ENCODE measurements at places on chromosomes 5 and 9. TPM values are rescaled to one million over a fixed set of nuclear protein-coding genes. Genes with fewer than 3 reads are reported as not detected.

- H3K36me3 ChIP-seq = no peaks in the 10 kb centered on the region
- H3K27me3 ChIP-seq = peaks cover 12% of the 10 kb centered on the region
- no peaks in the 10 kb centered on the region for H3K4me1 ChIP-seq
- no peak overlapping the region for H3K27ac ChIP-seq
Measured at GRCh38 chr9:87641067-87641466, 84.9 kb upstream of the CTSL start.

- H3K36me3 ChIP-seq = no peaks in the 10 kb centered on the region
- no peak for DNase-seq
- no peak overlapping the region for H3K27ac ChIP-seq
- H3K27me3 ChIP-seq = peaks cover 2% of the 10 kb centered on the region
Measured at GRCh38 chr9:129021091-129021490, 7.0 kb downstream of the SH3GLB2 start.

- no peaks in the 10 kb centered on the region for H3K4me1 ChIP-seq
- no peaks in the 10 kb centered on the region for H3K27me3 ChIP-seq
- H3K27ac ChIP-seq = no peak overlapping the region
- H3K36me3 ChIP-seq = no peaks in the 10 kb centered on the region
- no peak overlapping the region for H3K4me3 ChIP-seq
Measured at GRCh38 chr5:91632871-91633270, 249.8 kb upstream of the ARRDC3 start.

DNA sequence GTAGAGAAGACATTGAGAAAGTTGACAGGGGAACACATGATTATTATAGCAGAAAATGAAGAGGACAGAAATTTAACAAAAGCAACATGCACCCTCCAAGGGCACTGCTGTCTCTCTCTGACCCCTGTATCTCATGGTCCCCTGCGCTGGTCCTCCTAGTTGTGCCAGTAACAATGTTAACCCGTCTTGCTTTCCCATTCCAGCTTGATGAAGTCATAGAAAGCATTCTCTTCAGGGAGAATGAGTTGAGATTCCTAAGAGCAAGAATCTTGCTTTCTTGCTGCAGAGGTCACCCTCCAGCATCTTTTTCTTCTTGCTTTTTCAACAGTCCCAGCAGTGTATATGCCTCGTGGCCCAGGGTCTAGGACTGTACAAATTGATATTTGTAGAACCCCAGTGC, 279.6 kb upstream of the ADAMTSL1 start:
- H3K4me1 ChIP-seq = no peaks in the 10 kb centered on the region
- DNase-seq = no peak
- H3K27ac ChIP-seq = no peak overlapping the region
- H3K36me3 ChIP-seq = no peaks in the 10 kb centered on the region
- H3K27me3 ChIP-seq = peaks cover 13% of the 10 kb centered on the region
- H3K4me3 ChIP-seq = no peak overlapping the region

GRCh38 chr5:128304791-128305190, 221.2 kb downstream of the SLC12A2 start:
- 0 out of 2 replicates have a peak overlapping the region, but pooled peaks have one; percentile 13 for H3K27ac ChIP-seq
- peak; percentile 3 for DNase-seq
- H3K4me3 ChIP-seq = no peak overlapping the region
- H3K27me3 ChIP-seq = no peaks in the 10 kb centered on the region

DNA sequence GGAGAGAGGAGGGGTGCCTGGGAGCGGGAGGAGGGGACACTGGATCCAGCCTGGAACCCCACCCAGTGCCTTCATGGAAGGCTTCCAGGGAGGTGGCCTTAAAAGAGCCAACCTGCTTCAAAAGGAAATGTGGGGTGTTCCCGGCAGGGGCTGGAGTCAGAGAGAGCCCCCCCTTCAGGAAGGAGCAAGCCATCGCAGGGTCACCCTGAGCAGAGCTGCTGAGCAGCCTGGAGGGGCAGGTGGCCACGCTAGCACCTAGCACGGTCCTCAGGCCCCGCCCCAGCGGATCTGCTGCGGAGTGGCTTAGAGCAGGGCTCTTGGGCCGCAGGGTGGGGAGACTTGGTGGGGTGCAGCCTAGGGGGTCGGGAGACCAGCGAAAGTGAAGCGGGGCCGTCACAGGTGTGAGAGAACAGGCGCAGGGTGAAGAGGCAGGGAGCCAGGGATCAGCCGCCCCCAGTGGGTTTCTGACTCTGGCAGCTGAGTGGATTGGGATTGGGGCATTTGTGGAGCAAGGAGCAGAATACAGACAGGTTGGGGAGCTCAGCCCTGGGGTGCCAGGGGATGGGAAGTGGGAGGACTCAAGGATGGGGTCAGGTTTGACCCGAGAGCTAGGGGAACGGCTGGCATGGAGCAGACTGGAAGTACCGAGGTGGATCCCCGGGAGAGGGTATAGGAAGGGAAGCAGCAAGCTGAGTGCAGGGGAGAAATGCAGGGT, 1.5 kb downstream of the LCN2 start:
- no peak for DNase-seq
- H3K4me1 ChIP-seq = no peaks in the 10 kb centered on the region
- no peaks in the 10 kb centered on the region for H3K36me3 ChIP-seq
- H3K27me3 ChIP-seq = peaks cover 38% of the 10 kb centered on the region
- no peak overlapping the region for H3K27ac ChIP-seq
- no peak overlapping the region for H3K4me3 ChIP-seq

GRCh38 chr5:145084834-145085233, 750.3 kb downstream of the PRELID2 start:
- DNase-seq = no peak
- peaks cover 3% of the 10 kb centered on the region for H3K27me3 ChIP-seq
- H3K36me3 ChIP-seq = no peaks in the 10 kb centered on the region

GRCh38 chr9:111068771-111069170, 30.5 kb upstream of the LPAR1 start:
- peak overlapping the region; percentile 56 for H3K4me3 ChIP-seq
- H3K4me1 ChIP-seq = peaks cover 30% of the 10 kb centered on the region
- no peaks in the 10 kb centered on the region for H3K27me3 ChIP-seq
- no peaks in the 10 kb centered on the region for H3K36me3 ChIP-seq

GRCh38 chr5:179596421-179596820, 27.1 kb downstream of the HNRNPH1 start:
- H3K4me3 ChIP-seq = no peak overlapping the region
- DNase-seq = no peak
- H3K27ac ChIP-seq = no peak overlapping the region
- peaks cover 45% of the 10 kb centered on the region for H3K36me3 ChIP-seq
- H3K27me3 ChIP-seq = no peaks in the 10 kb centered on the region
- H3K4me1 ChIP-seq = peaks cover 9% of the 10 kb centered on the region

CCDC192 gene
- not detected for total RNA-seq

IL33 gene
- total RNA-seq = 0.35 TPM

STC2 gene
- 88.5 TPM for total RNA-seq

ATG10 gene
- 3.7 TPM for total RNA-seq

C9orf153 gene
- not detected for total RNA-seq

ZBTB26 gene
- total RNA-seq = 3.8 TPM

FCN1 gene
- total RNA-seq = not detected

Data from HFFc6 (cell line).